ENCODE measurements at places on chromosomes 6 and 20. TPM values are rescaled to one million over a fixed set of nuclear protein-coding genes. Genes with fewer than 3 reads are reported as not detected.
A peak's percentile ranks its signal among the peaks of the same experiment; 100 is the strongest.

DNA sequence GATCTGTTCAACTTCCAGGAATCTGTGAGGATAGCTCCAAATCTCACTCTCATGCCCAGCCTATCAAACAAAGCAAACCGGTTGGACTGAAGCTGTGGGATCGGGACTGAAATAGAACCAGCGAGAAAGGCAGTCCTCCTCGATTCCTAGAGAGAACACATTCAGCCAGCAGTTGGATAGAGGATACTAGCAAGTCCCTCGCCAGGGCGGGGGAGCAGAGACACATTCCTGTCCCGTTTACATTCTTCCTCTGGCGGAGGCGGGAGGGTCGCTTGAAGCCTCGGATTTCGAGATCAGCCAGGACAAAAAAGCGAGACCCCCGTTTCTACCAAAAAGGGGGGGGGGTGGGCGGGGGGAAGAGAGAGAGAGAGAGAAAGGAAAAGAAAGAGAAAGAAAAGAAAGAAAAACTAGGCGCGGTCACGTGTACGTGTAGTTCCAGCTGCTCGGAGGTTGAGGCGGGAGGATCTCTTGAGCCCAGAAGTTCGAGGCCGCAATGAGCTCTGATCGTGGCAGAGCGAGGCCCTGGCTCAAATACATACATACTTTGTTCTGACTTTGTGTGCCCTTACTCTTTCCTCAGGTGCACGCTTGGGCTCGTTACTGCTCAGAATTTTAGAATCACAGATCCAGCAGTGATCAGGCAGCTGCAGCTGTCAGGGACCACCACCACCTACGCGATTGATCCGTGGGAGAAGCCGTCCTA lies 19.5 kb downstream of the ZNF311 start:
- H3K4me1 ChIP-seq = no peaks in the 10 kb centered on the region
- DNase-seq = peak; percentile 95
- H3K27ac ChIP-seq = peak overlapping the region; percentile 1
- no peaks in the 10 kb centered on the region for H3K27me3 ChIP-seq
- H3K36me3 ChIP-seq = no peaks in the 10 kb centered on the region

DNA sequence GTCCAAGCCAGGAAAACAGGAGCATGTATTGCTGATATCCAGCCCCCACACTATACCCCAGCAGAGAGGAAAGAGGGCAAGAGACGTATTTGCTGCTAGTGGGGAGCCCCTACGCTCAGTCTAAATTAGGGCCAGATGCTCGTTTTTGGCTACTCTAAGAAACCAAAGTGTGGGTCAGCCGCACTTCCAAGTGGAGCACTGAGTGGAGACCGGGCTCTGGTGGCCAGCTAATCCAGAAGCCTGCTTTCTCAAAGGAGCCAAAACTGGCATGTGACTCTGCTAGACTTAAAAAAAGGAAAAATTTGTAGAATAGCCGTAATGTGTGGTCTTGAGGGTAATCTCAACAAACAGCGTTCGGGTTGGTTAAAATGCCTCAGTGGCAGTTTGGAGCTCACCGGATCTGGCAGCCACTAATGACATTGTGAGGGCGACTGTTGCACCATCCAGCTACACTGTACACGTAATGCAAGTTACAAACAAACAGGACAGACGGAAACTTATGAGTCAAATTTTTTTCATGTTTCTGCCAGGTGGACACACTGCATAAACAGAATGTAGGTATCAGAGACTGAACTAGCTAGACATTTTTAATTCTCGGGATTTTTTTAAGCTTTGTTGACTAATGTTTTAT lies 230.9 kb downstream of the FOXC1 start:
- no peak for DNase-seq
- no peak overlapping the region for H3K4me3 ChIP-seq
- H3K27ac ChIP-seq = no peak overlapping the region
- H3K36me3 ChIP-seq = no peaks in the 10 kb centered on the region

DNA sequence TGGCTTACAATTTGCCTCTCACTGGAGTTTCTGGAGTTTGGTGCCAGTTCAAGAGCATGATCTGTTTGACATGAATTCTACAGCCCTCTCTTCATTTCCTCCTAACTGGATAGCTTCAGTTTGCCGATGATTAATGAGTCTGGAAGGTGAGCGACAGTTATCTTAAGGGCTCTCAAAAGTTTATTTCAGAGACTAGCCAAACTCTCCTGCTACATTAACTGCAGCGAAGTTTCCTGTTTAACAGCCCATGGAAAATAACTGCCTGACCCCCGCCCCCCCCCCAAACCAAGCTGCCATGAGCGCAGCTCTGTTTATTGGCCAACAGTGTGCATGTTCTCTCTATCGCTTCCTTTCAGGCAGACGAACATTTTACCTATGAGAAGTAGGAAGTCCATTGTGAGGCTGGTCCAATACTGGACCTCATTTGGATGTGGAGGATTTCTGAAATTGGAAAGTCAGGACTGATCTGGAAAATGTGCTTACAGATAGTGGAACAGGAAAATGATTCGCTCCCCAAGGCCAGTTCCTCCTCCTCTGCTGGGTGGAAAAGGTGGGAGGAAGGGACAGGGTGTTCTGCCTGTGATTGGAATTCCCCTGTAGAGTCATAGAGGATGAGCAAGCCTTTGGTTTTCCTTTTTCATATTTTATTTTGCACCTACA lies 522.2 kb upstream of the JAG1 start:
- no peaks in the 10 kb centered on the region for H3K27me3 ChIP-seq
- no peak overlapping the region for H3K4me3 ChIP-seq
- DNase-seq = no peak
- H3K27ac ChIP-seq = no peak overlapping the region
- no peaks in the 10 kb centered on the region for H3K36me3 ChIP-seq

DNA sequence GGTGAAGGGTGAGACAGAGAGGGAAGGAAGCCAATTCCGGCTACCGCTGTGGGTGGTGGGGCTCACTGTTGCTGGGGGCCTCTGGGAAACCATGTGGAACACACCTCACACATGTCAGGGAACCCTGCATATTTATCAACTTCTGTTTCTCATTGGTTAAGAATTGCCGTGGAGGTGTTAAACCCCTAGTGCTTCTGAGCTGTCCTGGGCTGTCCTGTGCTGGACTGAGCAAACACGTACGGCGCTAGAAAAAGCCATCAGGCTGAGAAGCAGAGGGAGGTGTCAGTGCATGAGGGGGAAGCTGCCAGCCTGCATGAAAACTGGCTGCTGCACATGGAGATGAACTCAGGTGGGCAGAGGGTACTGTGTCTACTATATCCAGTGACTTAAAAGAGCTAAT lies 103.9 kb upstream of the JAG1 start:
- peaks cover 11% of the 10 kb centered on the region for H3K4me1 ChIP-seq
- DNase-seq = no peak
- peaks cover 10% of the 10 kb centered on the region for H3K27me3 ChIP-seq
- no peak overlapping the region for H3K27ac ChIP-seq

DNA sequence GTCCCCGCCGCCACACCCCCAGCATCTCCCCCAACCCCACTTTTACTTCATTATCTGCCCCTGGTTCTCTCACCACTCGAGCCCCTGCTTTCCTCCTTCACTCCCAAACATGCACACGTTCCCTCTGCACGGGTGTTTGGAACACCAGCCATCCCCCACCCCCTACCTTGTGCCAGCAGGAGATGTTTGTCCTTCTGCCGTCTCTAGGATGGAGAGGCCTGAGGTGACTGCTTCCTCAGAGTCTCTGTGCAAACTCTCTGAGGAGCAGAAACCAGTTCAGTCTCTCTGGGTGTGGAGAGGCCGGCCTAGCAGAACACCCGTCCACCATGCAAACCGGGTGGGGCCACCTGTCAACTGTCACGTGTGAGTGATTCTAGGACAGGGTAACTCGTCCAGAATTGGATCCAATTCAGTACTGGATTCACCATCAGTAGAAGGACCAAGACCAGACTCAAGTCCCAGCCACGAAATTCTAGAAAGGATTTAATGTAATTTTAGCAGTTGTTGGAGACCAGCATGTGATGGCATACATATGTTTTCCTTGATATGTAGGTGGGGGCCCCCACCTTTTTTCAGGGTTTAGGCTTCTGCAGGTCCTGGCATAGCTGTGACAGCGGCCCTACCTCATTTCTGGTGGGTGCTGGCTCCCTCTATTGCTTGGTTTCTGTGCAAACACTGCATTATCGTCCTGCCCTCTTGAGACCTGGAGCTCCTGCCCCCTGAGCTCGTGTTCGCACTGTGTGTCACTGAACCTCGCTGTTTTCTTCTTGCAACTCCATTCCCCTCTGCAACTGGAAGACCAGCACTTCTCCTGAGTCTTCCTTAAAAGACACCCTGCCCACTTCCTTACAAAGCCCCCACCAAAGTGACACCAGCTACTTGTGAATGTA lies at the start of gene RAET1E:
Gene RAET1E, minus strand, starts transcription at position 259 of the 890 bp plus-strand sequence. CDS start 7,212 bp downstream, outside the sequence.
- no peak within 1 kb of the TSS for H3K27ac ChIP-seq
- H3K4me3 ChIP-seq = no peak within 1 kb of the TSS
- DNase-seq = peak; percentile 42
- peaks cover 7% of the 10 kb centered on the region for H3K27me3 ChIP-seq

DNA sequence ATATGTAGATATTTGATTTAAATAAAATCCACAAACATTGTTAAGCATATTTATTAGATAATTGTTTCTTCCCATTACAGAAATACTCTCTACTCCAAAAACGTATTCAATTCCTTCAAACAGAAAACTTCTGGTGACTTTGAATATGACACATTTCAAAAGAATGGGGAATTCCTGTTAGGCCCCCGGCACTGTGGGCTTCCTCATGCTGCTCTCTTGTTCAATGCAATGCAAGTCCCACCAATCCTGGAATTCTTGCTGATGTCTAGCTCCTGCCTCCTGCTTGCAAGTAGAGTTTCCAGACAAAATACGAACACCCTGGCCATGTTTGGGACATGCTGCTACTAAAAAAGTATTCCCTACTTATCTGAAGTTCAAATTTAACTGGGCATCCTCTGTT lies 544.1 kb downstream of the QKI start:
- no peaks in the 10 kb centered on the region for H3K27me3 ChIP-seq
- H3K36me3 ChIP-seq = no peaks in the 10 kb centered on the region
- DNase-seq = no peak
- peak overlapping the region; percentile 50 for H3K27ac ChIP-seq

DNA sequence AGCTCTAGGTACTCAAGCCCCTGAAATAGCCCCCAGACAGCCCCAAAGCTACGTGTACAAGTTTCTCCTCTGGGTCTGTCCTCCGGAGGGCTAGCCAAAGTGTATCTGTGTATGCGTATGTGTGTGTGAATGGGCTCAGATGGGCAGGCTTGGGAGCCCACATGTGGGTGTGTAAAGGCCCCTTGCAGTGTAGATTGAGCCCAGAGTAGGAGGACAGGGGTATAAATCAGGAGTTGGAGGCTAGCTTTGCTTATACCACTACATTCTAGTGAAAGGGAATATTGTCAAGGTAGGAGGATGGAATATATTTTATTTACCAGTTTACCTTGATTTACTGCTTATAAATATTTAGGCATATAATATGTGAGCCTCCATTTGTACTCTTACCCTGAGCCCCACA lies 9.0 kb upstream of the MAP3K7 start:
- H3K4me1 ChIP-seq = no peaks in the 10 kb centered on the region
- no peak overlapping the region for H3K4me3 ChIP-seq
- H3K27me3 ChIP-seq = peaks cover 15% of the 10 kb centered on the region
- DNase-seq = no peak
- no peak overlapping the region for H3K27ac ChIP-seq

- no peak for DNase-seq
- H3K27ac ChIP-seq = no peak overlapping the region
- H3K36me3 ChIP-seq = no peaks in the 10 kb centered on the region
- H3K4me3 ChIP-seq = no peak overlapping the region
- no peaks in the 10 kb centered on the region for H3K4me1 ChIP-seq
- H3K27me3 ChIP-seq = peaks cover 26% of the 10 kb centered on the region
Observed at GRCh38 chr6:6697620-6698019, 109.1 kb downstream of the LY86 start.

DNA sequence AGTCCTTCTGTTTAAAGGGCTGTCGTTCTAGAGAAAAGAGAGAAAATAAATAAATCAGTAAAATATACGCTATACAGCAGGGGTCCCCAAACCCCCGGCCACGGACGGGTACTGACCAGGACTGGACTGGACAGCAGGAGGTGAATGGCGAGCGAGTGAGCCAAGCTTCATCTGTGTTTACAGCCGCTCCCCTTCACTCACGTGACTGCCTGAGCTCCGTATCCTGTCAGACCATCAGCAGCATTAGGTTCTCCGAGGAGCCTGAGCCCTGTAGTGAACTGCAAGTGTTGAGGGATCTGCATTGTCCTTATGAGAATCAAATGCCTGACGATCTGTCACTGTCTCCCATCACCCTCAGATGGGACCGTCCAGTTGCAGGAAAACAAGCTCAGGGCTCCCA lies 76.5 kb downstream of the ZNF217 start:
- no peak overlapping the region for H3K4me3 ChIP-seq
- no peak for DNase-seq
- H3K4me1 ChIP-seq = no peaks in the 10 kb centered on the region
- no peaks in the 10 kb centered on the region for H3K27me3 ChIP-seq
- no peaks in the 10 kb centered on the region for H3K36me3 ChIP-seq
- H3K27ac ChIP-seq = no peak overlapping the region

- peaks cover 60% of the 10 kb centered on the region for H3K36me3 ChIP-seq
- no peak for DNase-seq
- H3K4me1 ChIP-seq = no peaks in the 10 kb centered on the region
Observed at GRCh38 chr20:25275813-25276532, 28.1 kb downstream of the PYGB start.

DNA sequence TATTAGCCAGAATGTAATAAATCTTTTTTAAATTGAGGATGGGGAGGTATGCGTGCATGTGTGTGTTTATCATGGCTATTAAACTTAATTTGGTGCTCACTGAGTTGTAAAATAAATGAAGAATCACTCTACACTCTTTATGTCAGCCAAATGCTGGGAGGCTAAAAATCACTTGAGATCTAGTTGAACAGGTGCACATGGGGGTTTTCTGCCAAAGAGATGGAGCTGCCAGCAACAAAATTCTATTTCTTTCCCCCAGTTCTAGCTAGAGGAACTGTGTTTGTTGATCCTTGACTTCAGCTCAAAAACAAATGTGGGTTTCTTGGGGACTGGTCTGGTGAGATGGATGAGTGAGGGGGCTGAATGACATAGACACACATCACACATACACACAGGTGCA lies 183.3 kb upstream of the BTBD3 start:
- DNase-seq = no peak
- H3K36me3 ChIP-seq = no peaks in the 10 kb centered on the region
- H3K4me1 ChIP-seq = no peaks in the 10 kb centered on the region
- no peaks in the 10 kb centered on the region for H3K27me3 ChIP-seq

Gene PBOV1
- not detected for total RNA-seq

Gene PI3
- total RNA-seq = not detected

Gene BMP5
- 0.49 TPM for total RNA-seq

Gene STMND1
- total RNA-seq = not detected

Gene IMPG1
- not detected for total RNA-seq

Measured in endodermal cell (in vitro differentiated cells).